ENCODE measurements at places on chromosomes 1 and 21. TPM values are rescaled to one million over a fixed set of nuclear protein-coding genes. Genes with fewer than 3 reads are reported as not detected.

Gene F13B
- total RNA-seq: not detected

Gene C1orf167
- not detected for total RNA-seq

Gene FAM78B
- total RNA-seq: not detected

Gene C4BPA
- total RNA-seq: not detected

GRCh38 chr1:23249787-23250454, 32.6 kb upstream of the HTR1D start:
- no peak for DNase-seq

DNA sequence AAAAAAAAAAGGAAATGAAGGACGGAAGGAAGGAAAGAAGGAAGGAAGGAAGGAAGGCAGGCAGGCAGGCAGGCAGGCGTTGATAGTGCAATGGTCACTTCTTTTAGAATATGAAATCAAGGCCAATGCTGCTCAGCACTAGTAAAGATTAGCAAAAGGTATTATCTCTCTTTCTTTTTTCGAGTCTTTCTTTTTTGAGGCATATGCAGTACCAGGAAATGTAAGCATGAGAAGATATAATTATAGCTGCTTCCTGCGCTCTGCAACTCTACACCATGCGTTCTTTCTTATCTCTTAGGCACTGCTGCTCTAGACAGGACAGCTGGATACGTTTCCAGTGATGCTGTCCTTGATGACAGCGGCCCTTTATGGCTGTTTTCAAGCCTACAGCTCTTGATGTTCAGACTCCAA, 1512.5 kb upstream of the B3GALT2 start:
- DNase-seq: no peak

DNA sequence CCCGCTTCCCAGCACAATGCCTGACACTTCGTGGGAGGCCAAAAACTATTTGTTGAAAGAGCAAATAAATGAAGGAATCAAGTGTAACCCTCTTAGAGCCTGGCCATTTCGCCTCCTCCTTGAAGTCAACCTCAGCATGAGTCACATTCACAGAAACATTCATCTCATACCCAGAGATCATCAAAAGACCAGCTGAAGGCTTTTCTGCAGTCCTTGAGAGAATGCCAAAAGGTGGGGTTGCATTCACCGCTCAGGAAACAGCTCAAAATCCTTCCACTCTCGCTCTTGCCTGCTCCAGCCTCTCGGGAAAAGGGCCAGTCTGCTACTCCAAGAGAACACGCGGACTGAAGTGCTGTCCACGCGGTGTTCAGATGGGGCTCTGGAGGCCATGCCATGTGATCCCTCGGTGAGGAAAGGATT, 90.0 kb downstream of the VWA5B1 start:
- DNase-seq: no peak

GRCh38 chr1:235808223-235808622, 58.5 kb downstream of the LYST start:
- no peak for DNase-seq

- DNase-seq: no peak
Measured at GRCh38 chr1:11806307-11806936, 431 bp downstream of the CLCN6 start.

Measured in epithelial cell of proximal tubule (primary cell).